ENCODE measurements at places on chromosomes 5 and 9.
A peak's percentile ranks its signal among the peaks of the same experiment; 100 is the strongest.

DNA sequence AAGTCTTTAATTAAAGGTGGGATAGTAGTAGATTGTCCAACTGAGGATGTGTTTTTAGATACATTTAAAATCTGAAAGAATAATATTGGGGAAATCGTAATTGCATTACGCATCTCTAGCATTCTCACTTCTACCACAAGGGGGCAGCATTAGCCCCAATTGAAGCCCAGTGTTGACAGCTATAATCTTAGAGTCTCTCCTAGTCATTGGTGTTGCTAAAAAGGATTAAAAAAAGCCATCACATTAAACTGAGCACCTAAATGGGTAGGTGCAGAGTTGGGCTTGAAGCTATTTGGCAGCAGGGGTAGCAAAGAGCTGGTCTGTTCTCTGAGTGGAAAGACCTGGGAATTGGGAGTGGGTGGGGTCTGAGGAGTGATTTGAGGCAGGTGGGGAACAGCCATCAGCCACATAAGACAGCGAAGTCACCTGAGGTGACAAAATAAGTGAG is 177.2 kb downstream of the OSTF1 start:
- DNase-seq = peak; percentile 55

- DNase-seq = no peak
Measured at GRCh38 chr5:39608024-39608423, 183.2 kb upstream of the DAB2 start.

DNA sequence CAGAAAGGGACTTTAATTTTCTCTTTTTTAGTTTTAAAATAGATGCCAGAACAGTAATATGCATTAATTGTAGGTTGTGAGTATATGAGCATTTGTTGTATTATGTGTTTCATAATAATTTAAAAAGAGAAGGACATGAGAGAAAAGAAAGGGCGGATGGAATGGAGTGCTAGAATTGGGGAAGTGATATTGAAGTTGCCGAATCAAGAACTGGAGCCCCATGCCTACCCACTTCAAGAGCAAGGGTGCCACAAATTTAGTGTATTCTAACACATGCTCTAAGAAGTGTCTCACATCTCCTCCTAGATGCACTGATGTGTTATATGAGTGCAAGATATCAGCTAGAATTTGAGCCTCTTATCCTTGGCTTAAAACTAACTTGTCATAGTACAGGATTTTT is 43.6 kb upstream of the FYB1 start:
- no peak for DNase-seq

DNA sequence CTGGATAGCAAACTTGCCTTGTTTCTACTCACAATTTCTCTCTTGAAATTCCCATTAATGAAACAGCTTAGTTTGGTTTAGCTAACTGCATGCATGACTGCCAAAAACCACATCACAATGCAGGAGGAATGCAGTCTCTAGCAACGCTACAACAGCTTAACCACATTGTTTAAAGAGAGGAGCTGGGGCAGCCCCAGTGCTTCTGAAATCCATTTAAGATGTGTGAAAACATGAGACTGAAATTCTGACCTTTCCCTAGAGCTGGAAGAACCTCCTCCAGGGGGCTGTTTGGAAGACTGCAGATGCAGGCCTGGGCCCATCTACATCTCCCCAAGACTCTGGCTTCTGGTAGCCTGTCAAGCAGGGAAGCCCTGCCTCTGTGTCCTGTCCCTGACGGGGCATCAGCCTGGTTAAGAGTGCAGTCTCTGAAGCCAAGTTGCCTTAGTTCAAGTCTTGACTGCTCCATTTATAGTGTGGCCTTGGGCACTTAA is 157.1 kb downstream of the ZNF462 start:
- DNase-seq = peak; percentile 92

- no peak for DNase-seq
Measured at GRCh38 chr9:138096519-138096845, 218.9 kb downstream of the CACNA1B start.

DNA sequence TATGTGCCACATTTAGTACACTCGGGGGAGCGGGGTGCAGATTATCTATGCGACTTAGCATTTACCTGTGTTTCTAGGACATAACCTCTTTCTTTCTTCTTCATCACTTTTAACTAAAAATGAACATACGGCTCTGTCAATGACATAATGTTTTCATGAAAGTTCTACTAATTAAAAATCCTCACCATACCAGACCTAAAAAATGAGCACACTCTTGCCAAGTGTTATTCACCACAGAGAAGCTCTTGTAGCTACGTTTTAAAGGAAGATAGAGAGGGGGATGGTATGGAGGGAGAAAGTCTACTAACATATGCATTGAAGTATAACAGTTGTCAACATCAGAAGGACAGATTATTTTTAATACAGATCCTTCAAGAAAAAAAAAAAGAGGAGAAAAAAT is 1.6 kb downstream of the CDH10 start:
- no peak for DNase-seq

- no peak for DNase-seq
Measured at GRCh38 chr5:142473038-142473437, 148.2 kb upstream of the SPRY4 start.

- peak; percentile 36 for DNase-seq
Measured at GRCh38 chr5:171162596-171162995, 146.5 kb upstream of the TLX3 start.

- DNase-seq = no peak
Measured at GRCh38 chr5:115894342-115894741, 52.6 kb downstream of the AP3S1 start.

- no peak for DNase-seq
Measured at GRCh38 chr9:95924987-95925386, 49.5 kb downstream of the ERCC6L2 start.

GRCh38 chr9:108704156-108704852 is 151.5 kb downstream of the ACTL7B start:
- DNase-seq = peak; percentile 54

DNA sequence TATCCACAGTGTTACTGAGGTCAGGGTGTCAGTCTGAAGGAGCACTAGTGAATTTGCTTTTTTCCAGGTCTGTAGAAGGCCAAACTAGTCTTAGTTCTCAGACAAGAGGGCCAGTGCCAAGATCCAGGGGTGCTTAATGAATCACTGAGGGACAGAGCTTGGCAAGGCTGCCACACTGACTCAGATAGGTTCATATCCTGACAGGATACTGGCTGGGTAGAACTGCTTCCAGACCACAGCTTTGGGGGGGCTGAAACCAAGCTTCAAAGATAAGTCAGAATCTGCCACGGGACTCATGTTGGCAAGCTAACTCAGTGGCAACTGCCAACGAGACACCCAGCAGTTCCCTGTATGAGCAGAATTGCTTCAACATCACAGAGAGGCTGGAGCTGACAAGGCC is 1125.4 kb downstream of the EFNA5 start:
- DNase-seq = no peak

DNA sequence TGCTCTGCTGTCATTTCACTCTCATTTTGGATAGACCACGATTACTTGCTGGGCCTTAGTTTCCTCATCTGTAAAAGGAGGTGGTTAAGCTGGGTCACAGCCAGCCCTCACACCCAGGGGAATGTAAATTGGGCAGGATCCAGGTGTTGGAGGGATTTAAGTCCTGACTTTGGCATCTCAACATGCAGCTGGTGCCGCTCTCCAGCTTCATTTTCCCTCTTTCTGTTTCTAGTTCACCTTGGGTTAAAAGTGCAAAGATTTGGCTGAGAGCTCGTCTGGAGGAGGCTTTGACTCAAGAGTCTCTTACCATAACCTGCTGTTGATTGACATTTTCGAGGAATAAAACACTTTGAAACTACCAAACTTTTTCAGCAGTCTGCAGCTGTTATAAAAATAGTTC is 144.3 kb upstream of the DHFR start:
- no peak for DNase-seq

GRCh38 chr5:161966564-161966963 is 101.0 kb upstream of the GABRG2 start:
- no peak for DNase-seq

GRCh38 chr9:76311537-76311936 is 82.7 kb downstream of the RFK start:
- DNase-seq = no peak

DNA sequence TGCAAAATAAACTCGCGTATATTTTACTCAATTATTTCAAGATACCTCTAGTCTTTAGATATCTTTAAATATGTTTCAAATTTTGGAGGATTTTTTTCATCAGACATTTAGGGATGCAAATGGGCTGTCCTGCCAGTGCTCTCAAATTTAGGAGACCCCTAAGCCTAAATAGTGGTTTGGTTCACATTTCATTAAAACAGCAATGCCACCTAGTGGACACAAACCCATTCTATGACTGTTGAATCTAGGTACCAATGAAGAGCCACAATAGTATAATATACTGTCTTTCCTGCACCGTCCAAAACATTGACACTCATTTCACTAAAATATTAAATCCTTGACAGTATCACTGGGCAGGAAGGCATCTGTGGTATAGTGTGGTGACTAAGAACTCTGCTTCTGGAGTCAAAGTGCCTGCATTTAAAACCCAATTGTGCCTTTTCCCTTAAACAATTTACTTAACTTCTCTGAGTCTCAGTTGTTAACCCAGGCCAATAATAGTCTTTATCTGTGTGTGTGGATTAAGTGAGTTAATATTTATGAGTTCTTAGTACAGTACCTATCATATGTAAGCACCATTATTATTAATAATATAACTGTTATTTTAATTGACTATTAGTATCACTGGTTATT is 148.0 kb downstream of the RORB start:
- DNase-seq = peak; percentile 8

DNA sequence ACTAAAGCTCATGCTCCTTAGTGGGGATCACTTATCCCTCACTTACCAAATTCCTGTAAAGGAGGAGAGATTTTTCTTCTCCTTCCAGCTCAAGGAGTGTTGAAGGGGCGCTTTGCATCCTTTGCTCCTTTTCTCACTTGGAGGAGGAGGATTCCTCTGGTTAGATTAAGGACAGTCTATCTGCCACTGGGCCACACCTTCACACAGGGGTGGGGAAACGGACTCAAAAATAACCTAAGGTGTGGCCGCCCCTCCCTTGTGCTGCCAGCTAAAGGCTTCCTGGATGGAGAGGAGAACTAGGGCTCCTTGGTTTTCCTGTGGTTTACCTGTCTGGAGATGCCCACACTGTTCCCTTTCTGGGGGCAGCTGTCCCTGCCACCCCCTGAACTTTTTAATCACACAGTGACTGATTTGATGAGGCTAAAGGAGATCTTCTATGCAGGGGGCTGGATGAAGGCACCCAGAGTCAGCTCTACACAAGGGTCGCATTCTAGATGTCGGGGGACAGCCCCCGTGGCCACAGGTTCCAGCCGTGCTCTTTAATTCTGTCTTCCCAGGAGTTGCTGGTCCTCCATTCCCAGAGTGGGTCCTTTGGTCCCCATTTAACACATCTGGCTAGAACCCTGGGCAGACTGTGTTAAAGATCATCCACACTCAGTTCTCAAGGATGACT is 14.4 kb downstream of the GLRX start:
- no peak for DNase-seq

DNA sequence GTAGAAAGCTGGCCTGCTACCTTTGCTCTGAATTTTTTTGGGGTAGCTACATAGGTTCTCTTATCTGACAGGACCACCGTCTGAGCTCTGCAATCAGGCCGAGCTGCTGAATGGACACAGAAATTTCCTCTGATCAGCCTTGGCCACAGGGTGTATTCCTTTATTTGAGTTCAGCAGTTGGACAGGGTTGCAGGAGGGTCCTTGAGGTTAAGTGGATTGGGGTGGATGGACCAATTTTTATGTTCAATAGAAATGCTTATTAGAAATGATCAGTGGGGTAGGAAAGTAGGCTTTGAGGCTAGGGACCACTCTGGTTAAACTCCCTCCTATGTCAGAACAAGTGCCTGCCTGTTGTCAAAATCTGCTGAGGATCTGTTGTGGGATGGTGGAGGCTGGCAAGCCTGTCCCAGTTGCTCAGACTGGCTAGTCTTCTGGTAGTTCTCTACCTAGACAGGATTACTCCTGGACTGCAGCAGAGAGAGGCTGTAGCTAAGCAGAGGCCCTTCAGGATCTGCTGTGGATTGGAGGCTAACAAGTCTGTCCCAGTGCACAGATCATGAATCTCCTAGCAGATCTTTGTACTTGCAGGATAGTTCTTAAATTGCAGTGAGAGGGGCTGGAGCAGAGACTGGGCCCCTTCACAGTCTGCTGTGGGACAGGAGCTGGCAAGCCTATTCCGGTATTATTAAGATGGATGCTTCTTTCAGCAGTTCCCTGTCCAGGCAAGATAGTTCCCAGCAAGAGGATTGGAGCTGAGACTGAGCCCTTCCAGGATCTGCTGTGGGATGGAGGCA is 18.0 kb downstream of the XRCC4 start:
- DNase-seq = no peak

DNA sequence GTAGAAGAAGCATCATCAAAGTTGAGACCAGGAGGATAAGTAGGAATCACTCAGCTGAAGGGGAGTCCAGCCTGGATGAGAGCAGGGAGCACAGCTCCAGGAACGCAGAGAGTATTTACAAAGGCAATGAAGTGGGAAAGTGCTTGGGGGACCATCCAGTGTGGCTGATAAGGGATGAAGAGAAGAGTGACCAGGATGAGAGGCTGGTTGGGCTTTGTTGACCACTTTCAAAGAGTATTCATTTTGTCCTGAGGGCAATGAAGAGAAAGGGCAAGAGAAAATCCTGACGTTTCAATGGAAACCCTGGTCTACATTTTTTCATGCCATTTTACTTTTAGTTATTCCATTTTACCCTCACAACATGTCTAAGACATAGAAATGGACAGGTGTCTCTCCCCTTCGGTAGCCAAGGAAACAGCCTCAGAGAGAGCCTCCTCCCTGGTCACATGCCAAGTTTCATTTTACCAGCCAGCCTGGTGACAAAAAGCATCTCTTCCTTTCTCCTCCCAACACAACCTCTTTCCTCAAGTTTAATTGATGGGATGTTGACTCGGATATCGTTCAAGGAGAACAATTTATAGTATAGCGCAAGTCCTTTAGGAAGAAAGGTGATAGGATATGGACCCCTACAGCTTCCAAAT is 492.7 kb upstream of the CLINT1 start:
- DNase-seq = no peak

- peak; percentile 52 for DNase-seq
Measured at GRCh38 chr5:168270476-168270875, 21.0 kb upstream of the WWC1 start.

DNA sequence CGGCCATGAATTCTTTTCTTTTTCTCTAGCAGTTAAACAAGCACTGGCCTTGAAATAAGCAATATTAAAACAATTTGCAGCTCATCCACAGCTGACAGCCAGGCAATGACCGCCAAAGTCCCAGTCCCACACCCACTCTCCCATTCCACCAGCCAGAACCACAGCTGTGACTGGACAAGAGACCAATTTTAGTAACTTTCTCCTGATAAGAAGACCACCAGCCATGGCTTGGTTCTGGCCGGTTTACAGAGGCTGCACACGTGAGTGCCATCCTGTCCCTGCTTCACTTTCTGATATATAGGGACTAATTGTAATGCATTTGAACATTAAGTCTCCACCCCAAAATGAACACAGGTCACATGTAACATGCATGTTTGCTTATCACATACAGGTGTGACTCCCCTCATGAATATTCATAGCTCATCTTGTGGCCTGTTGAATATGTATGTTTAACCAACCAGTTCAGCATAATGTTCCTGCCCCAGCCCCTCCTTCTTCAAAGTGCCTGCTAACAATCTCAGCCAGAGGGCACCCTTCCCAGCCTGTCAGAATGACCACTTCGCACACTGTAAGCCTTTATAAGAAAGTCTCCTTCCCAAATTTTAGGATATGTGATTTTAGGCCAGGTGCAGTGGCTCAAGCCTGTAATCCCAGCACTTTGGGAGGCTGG is 23.9 kb upstream of the FANCC start:
- DNase-seq = no peak

GRCh38 chr5:84285641-84286637 is 98.7 kb downstream of the EDIL3 start:
- DNase-seq = no peak

Data from fibroblast of skin of back (primary cell).